ENCODE measurements at places on chromosomes 1 and 21.

GRCh38 chr21:42375966-42376337, 9.6 kb upstream of the TFF1 start:
- no peak for DNase-seq

- no peak for DNase-seq
Measured at GRCh38 chr21:36551321-36551720, 71.4 kb upstream of the CLDN14 start.

DNA sequence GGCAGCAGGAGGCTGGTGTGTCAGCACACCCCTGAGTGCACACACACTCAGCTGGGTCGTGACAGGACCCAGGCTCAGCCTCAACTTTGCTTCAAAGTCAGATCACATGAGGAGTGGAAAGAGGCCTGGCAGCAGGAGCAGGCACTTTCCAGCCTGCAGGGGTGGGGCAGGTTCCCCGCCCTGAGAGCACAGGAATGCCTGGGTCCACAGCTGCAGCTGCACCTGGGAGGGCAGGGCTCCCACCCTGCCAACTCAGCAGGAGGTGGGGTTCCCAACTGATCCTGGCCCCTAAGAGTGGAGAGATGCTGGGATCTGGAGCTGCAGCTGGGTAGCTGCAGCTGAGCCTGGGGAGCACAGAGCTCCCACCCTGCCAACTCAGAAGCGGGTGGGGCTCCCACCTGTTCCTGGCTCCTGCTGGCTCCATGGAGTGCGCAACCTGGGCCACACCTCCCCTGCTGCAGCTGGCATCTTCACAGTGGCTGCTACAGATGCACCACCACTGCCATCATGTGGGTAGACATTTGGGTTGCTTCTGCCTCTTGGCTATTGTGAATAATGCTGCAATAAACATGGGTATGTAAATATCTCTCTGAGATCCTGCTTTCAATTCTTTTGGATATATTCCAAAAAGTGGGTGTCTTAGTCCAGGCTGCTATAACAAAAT, 415.4 kb downstream of the TTLL7 start:
- DNase-seq, result no peak

DNA sequence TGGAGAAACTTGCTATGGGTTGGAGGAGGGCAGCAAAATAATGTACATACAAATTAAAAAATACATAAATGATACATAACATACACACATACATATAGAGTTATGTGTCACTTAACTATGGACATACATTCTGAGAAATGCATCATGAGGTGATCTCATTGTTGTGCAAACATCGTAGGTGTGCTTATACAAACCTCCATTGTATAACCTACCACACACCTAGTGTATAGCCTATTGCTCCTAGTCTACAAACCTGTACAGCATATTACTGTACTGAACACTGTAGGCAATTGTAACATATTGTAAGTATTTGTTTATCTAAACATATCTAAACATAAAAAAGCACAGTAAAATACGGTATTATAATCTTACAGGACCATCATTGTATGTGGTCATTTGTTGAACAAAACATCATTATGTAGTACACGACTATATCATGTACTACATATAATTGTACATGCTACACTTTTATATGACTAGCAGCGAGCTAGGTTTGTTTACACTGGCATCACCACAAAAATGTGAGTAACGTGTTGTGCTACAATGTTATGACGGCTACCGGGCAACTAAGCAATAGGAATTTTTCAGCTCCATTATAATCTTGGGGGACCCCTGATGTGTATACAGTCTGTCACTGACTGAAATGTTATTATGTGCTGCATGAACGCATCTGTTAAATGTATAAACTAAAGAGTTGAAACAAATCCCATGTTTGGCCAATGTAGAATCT, 35.5 kb downstream of the ITGB3BP start:
- DNase-seq, result no peak

DNA sequence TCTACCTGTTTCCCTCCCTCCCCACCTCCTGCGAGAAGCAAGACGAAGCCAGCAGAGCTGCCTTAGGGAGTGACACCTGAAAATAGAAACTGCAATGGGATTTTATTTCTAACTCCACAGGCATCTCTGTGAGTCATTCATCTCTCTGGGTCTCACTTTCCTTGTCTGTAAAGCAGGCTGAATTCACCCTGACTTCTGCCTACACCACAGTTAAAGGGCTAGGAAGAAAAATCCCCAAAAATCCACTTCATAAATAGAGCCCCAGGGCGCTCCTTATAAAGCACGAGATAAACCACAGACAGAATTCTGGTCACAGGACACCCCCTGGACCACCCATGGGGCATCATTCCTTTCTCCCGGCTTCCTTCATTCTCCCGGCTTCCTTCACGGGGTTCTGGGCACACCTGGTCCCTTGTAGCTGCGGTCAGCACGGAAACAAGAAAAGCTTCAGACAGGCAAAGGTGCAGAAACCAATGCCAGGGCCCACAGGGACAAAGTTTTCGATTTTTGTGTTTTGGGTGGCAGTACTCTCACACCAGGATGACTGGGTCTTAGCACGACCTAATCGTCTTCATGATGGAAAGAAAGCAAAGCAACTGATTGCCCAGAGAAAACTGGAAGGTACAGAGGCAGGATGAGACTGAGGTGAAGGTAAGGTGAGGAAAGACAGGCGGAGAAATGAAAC, 2.8 kb upstream of the H6PD start:
- no peak for DNase-seq

GRCh38 chr1:197868751-197869489, 33.5 kb upstream of the C1orf53 start:
- DNase-seq, result peak; percentile 13

DNA sequence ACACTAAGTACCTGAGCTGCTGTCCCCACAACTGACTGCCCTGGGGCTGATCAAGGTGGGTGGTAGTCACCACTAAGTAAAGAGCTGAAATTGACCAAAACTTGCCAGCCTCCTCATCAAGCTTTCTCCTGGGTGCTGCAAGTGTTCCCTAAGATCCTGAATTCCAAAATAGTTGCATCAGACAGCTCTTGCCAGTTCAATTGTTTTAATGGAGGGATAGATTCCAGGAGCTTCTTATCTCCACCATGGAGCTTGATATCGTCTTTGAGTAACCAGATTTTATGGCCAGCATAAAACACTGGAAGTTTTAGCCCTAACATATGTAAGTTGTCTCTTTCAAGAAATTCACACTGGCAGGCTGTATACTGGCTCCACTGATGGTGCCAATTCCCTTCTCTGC, 90.3 kb downstream of the NID1 start:
- DNase-seq, result no peak

DNA sequence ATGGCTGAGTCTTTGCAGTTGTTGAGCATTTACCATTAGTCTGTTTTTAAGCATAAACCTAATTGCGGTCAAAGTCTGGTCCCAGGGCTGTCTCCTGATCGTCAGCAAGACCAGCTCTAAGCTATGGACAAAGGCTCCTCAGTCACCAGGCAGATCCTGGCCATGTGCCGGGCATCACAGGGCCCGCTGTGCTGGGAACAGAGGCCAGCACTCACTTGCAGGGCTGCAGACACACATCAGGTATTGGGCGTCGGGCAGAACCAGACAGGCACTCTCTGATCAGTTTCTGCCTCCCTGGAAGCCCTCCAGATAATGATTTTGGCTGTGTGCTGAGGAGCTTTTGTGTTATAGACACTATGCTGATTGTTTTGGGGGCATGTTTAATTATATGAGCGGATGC, 26.6 kb downstream of the TMEM51 start:
- no peak for DNase-seq

Measured in activated T-cell treated with anti-CD3 and anti-CD28 coated beads, Interleukin-2, amount 50 U/mL, for 4 hours (primary cell).